NCI-H1694 (cell line): ENCODE measurements at places on chromosomes 4 and X.
A peak's percentile ranks its signal among the peaks of the same experiment; 100 is the strongest.

DNA sequence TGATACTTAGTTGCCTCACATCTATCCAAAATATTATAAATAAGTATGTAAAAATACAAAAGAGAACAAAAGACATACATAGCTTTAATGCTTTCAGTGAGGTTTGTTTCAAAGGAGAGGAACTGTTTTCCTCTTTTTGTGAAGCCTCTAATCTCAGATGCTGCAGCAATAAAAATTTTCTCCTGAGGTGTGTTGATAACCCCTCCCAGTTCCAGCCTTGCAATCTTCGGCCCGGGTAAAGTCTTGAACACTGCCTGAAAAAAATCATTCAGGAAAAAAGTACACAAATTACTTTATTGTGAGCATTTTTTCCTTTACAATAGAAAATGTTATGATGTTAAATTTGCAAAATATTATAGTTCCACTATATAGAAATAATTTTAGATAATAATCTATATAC lies 8.8 kb downstream of the BBS7 start:
- DNase-seq = no peak

- DNase-seq = no peak
These were observed 638.1 kb upstream of the BOD1L1 start for GRCh38 chr4:14265651-14266050.

- no peak for DNase-seq
These were observed 413.4 kb upstream of the AGA start for GRCh38 chr4:177855507-177856197.

DNA sequence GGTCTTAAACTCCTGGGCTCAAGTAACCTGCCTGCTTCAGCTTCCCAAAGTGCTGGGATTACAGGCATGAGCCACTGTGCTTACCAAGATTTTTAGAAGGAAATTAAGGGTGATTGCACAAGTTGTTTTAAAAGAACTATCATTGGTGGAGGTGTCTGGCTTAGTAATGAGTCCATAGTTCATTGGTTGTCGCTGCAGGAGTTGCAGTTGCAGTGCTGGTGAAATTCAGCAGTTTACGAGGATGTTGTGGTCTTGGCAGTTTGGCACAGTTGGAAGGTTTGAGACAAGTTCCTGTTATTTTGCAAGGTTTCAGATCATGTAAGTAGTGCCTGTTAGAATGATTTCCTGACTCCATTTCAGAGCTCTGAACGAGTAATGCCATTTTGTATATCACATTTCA lies 48.1 kb downstream of the RAB40AL start:
- no peak for DNase-seq

- DNase-seq = no peak
These were observed 214.0 kb downstream of the APBB2 start for GRCh38 chr4:41000356-41000755.

- DNase-seq = no peak
These were observed 77.0 kb downstream of the PAPSS1 start for GRCh38 chr4:107643021-107643420.

DNA sequence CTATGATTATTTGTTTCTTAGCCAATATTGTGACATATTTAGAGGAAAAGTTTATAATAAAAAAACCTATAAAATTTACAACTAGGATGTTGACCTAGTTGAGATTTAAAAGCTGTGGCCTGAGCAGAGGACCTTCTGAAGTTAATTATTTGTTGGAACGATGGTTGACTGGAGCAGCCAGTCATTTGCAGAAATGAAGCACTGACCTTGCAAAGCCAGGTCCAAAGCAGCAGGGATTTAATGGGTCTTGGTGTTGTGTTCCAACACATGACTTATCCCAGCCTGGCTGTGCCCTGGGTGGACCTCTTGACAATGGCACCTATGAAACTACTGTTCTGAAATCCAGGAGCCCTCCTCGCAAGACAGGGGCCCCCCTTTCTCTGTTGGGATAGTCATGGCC lies 235.2 kb downstream of the FRAS1 start:
- DNase-seq = no peak

DNA sequence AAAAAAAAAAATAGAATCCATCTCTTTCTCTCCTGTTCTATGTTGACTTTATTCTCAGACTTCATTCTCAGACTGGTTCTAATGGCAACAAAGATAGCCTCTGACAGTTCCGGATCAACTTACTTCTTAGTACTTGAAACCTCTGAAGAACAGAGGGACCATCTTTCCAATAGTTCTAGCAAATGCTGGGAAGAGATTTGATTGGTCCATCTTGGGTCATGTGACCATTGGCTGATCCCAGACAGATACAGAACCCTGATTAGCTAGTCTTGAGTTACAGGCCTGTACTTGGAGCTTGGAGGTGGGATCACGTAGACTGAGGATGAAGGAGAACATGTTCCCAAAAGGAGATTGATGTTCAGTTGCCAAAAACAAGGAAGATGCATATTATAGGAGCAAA lies 66.9 kb upstream of the STIM2 start:
- no peak for DNase-seq

- peak; percentile 38 for DNase-seq
These were observed at the start of gene DLG3 for GRCh38 chrX:70444326-70444945. Gene DLG3, plus strand, starts transcription at chrX:70444835. Its CDS starts 367 bp downstream, at chrX:70445202.

DNA sequence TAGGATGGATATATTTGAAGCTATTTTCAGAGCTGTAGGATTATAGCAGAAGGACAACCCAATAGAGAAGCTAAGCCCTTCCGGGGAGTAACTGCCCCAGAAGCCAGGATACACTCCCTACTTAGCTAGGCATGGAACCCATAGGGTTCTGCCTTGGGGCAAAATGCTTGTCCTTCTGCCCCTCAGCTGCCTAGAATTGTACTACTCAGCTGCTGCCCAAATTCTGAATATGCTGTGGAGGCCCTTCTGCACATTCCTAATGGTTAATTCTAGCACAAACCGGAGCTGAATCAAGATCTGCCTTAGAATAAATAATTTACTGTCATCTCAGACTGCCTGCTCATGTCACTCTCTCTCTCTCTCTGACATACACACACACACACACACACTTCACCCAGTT lies 297.7 kb upstream of the VCX3A start:
- no peak for DNase-seq

DNA sequence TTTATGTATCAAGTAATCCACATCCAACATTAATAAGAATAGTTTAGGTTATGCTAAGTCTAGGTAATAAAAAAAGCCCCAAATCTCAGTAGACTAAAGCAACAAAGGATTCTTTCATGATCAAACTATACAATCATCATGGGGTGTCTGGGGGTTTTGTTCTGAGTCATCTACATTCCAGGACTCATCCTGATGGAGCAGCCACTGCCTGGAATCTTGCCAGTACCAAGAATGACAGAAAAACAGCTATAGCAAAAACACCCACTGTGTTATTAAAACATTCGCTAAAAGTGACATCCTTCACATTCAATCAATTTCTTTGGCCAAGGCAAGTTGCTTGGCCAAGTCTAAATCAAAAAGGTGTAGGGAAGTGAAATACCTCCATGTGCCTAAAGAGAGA lies 3.9 kb upstream of the ARHGEF38 start:
- DNase-seq = no peak

DNA sequence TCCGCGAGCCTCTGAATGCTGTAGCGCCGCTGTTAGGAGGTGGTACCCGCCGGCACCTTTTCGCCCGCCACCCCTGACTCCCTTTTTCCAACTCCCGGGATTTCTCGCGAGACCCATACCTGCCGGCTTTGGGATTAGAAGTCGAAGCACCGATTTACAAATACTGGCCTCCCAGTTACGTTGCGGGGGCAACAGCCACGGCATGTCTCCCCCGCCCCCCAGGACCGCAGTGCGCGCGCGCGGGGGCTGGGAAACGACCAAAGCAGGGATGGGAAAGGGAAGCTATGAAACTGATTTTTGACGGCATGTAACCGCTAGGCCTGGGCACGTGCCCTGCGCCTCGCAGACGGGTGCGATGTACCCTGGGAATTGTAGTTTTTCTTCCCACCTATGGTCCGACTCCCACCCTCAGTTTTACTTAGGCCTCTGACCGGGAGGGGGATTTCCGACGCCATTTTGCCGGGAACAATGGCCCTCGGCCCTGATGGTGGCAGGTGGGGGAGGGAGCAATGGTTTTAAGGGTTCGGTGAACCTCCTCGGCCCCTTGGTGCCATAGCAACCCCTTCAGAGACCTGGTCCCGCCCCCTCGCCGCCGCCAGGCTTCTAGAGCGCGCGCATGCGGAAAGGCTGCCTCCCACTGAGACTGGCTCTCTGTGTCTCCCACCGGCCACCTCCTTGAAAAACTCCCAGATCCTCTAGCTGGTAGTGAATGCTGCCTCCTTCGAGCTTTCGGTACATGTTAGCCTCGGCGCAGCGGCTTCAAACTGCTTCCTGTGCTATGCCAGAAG lies 772 bp upstream of the WNK3 start:
- DNase-seq = peak; percentile 22

GRCh38 chrX:68686097-68686977 lies 38.9 kb downstream of the STARD8 start:
- no peak for DNase-seq

DNA sequence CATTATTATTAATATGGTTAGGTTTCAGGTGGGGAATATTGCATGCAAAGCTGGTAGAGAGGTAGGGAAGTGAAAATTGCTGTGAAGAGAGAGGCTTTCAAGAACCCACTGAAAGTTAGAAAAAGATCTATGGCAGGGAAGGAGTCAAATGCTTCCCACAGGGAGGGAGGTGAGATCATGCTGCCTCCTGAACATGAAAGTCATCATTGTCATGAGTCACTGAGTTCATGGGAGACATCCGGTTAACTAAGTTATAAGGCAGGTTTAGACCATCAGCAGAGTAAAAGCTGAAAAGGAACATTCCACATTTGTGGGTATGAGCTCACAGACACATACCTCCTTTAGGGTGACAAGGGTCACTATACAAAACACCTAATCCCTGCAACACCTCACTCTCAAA lies 16.2 kb downstream of the GATB start:
- no peak for DNase-seq

GRCh38 chr4:24070117-24070516 lies 180.3 kb upstream of the PPARGC1A start:
- no peak for DNase-seq

DNA sequence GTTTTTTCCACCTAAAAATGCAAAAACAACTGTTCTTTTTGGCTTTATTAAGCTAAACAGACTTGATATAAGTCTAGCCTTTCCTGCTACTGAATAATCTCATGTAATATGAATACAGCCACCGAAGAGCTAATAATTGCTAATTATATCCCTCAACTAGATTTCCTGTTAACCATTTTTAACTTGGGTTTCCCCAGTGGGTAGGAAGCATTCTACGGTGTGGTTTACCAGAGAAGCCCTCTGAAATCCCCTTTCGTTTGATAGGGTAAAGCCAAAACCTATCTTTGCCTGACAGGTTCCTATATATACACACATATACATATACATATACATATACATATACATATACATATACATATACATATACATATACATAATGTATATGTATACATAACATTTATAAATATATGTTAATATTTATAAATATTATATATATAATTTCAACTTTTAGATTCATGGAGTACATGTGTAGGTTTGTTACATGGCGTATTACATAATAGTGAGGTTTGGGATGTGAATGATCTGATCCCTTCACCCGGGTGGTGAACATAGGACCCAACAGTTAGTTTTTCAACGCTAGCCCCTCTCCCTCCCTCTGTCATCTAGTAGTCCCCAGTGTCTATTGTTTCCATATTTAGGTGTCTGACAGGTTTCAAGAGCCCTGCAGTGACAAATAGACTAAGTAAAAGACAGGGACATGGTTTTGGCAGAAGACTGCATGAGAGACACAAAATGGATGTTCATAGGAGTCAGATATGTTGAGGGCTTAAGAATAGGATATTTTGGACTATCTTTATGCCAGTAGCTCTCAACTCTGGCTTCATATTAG lies 62.4 kb downstream of the ATXN3L start:
- no peak for DNase-seq

- no peak for DNase-seq
These were observed 11.3 kb downstream of the SNX12 start for GRCh38 chrX:71056867-71057266.

DNA sequence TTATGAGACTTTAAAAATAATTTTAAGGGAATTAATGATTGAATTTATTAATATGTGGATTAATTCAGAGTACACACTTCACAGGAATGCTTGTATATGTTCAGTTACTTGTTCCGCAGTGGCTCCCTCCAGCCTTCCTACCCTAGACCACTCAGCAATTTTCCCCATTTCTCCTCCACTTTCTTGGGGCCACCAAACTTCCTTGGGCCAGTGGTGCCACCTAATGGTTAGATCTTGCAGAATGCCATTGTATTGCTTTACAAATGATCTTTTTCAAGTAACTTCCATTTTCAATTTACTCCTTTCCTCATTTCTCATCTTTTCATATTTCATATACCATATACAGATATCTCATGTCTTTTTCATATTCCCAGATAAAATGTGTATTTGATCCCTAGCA lies 3.6 kb upstream of the RNF175 start:
- DNase-seq = no peak

- peak; percentile 93 for DNase-seq
These were observed 67.0 kb downstream of the SLC7A11 start for GRCh38 chr4:138174981-138175794.

DNA sequence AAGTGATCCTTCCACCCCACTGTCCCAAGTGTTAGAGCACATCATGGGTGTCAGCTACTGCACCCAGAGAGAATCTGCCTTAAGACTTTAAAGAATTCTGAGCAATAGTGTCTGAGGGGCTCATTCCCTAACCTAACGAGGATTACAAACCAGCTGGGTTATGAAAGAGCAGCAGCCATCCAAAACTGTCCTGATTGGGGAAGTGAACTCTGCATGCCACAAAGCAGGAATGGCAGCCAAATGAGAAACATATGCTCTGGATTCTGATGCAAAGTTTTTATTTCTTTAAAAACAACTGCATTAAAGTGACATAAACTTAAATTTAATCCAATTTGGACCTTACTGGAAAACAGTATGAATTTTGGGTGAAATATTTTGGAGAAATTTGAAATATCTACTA lies 103.2 kb downstream of the ANXA3 start:
- no peak for DNase-seq

DNA sequence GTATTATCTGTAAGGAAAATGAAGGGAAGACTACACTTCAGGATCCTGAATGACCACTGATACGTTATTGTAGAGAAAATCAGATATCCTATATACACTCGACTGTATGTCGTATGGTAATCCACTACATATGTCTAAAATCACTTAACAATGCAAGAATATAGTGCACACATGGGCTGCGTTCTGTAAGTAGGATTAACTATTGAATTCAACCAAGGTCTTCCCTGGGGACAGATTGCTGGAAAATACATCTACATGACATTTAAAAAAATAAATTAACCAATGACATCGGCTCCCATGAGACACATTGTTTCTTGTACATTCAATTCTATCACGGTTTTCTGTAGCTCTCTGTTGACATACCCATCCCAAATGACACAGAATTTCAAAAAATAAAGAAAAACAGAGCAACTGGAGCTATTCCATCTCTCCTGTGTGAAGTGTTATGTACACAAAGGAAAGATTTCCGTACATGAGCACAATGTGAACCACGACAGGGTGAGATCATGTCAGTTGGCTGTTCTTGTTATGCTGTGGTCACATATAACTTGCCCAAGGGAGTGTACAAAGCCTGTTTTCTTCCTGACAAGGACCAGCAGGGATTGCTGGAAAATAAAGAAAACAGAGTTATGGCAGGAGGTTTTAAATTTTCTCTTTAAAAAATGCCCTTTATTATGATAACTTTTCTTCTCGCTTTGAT lies 6.1 kb downstream of the ENOX2 start:
- no peak for DNase-seq

- no peak for DNase-seq
These were observed 928 bp downstream of the GYG2 start for GRCh38 chrX:2829469-2830246.

- no peak for DNase-seq
These were observed 14.5 kb upstream of the CT45A1 start for GRCh38 chrX:135698924-135699323.

- no peak for DNase-seq
These were observed 148.2 kb downstream of the RASL11B start for GRCh38 chr4:53010318-53010717.
